ENCODE measurements at places on chromosomes 7 and 10.

DNA sequence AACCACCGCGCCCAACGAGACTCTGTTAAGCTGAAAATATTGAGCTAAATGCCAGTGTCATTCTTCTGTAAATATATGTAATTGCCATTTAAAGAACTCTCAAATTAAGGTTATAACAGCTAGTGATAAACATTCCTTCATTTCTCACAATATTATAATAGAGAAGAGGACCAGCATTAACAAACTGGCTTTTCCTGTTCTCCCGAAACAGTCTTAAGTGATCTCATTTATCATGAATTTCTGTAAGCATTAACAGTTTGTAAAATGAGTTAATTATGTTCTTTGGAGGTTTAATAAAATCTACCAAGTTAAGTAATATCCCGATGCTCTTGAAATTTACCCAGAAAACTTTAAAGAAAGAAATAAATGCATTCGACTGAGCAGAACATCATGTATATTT lies 352.8 kb downstream of the KCNMA1 start:
- no peak for DNase-seq

GRCh38 chr10:102815790-102816549 lies 21.2 kb downstream of the CYP17A1 start:
- peak; percentile 75 for DNase-seq

DNA sequence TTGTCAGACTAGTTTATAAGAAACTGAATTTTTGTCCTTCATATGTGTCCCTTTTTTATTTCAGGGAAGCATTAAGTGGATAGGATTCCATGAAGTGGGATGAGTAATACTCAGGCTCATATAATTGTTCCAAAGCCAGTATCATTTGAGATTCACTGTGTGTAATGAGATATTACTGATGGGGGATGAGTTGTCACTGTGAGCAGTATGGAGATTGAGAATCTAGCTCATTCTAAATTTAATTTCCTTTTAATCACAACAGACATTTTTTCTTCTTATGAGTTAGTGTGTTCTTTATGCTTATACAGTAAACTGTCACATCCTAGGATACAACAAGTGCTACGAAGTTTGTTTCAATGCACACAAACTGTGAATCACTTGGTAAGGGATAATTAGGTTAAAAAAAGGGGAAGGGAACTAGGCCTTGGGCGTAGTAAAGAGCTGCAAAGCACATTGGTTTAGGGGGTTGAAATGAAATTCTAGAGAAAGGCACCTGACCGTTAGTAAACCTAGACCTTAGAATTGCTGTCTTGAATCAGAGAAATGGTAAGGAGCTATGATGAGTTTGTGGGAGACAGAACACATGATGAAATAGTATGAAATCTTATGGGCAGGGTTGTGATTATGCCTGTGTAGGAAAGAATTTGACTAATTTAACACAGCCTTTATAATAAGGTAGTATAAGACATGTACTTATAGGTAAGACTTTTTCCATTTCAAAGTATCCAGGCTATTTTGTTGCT lies 153.4 kb downstream of the MLLT10 start:
- DNase-seq = no peak

- DNase-seq = no peak
Measured at GRCh38 chr7:111727905-111728634, 165.8 kb upstream of the IMMP2L start.

DNA sequence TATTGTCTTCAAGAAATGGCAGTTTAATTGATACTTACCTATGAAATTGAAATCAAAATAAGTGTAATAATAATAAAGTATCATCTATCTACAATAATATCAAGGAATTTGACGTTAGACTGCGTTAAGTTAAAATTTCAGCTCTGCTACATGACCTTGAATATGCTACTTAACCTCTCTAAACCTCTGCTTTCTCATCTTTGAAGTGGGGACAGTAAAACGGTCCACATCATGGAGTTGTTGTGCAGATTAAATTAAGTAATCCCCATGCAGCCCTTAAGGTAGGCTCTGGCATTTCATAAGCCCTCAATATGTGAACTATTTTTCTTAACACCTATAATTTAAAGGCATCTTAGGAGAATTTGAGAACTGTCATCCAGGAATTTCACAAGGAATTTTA lies 252.4 kb upstream of the PHF14 start:
- no peak for DNase-seq

DNA sequence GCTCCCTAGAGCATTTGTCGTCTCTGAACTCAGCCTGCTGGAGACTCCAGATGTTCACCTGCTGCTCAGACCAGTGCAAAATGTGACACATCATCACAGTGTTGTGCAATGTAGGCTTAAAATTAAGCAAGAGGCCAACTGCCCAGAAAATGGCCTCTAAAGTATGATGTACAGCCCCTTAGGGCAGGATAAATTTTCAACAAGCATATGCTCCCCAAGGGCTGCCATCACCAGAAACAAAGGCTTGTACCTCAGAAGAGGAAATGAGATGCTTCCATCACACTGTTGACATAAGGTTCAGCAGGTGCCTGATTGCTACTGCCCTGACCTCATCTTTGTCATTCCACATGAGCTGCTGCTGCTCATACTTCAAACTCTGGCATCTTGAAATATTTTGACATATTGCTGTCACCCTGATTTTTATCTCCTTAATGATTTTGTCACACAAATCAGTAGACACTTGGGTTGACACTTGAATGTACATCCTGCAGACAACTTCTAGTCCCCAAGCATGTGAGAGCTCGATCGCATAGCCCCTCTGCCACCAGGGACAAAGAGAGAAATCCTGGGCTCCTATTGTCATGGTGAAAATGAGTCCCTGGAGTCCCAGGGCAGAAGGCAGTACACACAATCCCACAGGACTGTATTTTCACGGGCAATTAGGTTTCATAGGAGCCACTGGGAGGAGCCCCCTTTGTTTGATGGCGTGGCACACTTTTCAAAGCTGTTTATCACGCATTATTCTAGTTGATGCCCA lies 219.7 kb upstream of the STK17A start:
- peak; percentile 56 for DNase-seq

GRCh38 chr10:71819441-71819861 lies 31.6 kb downstream of the PSAP start:
- DNase-seq = no peak

GRCh38 chr10:75398692-75399460 lies 2.7 kb downstream of the ZNF503 start:
- DNase-seq = no peak

- peak; percentile 38 for DNase-seq
Measured at GRCh38 chr7:111933609-111934008, 272.6 kb downstream of the DOCK4 start.

DNA sequence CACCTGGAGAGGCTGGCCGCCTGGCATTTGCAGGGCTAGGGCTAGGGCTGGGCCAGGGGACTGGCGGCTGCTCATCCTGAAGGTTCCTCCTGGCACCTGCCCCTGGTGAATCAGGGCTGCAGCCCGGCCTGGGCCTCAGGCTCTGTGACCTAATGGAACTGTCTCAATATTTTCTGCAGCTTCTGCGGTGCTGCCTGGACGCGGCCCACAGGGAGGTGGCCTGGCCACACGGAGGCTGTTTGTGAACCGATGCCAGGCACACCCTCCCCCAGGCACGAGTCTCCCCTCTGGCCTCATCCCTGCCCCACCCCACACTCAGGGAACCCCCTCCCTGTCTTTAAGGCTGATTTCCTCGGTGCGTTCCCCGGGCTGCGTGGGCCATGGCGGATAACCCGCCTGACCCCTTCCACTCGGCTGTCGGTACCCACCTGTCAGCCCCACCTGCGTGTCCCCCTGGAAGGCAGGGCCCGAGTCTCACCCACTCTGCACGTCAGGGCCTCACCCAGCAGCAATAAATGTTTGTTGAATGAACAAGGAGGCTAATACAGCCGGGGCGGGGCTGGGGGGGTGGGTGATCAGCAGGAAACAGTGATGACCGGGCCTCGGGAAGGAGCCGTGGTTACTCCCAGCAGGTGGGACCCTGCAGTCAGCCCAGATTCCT lies 54.5 kb upstream of the DNAJB6 start:
- DNase-seq = no peak

DNA sequence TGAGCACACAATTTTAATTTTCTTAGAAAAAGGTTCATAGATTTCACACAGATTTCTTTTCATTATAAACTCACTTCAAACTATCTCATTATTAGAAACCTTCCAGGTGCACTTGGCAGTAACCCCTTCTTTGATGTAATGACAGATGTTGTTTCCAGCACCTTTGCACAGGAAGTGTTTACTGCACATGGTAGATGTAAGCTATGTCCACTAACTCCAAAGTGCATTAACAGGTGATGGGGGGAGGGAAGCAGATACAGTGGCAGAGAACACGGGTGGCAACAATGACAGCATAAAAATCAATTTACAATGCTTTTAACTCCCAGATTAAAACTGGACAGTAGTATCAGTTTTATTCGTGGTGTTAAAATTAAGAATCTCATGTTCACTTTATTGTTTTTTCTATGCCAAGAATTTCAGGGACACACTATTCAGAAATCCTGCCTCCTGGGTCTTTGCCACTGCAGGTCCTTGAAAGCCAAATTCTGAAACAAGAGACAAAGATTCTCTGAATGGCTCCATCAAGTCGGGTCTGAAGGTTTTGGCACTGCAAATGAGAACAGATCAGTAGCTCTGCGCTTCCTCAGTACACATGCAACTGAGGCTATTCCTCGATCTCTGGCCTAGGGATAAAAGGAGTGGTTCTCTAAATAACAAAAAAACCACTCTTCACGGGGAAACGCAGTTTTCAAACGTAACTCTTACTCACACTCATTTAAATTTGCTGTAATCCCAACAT lies 187.7 kb downstream of the JAZF1 start:
- DNase-seq = no peak

GRCh38 chr7:143512488-143513340 lies 35.0 kb downstream of the TAS2R41 start:
- DNase-seq = peak; percentile 18

DNA sequence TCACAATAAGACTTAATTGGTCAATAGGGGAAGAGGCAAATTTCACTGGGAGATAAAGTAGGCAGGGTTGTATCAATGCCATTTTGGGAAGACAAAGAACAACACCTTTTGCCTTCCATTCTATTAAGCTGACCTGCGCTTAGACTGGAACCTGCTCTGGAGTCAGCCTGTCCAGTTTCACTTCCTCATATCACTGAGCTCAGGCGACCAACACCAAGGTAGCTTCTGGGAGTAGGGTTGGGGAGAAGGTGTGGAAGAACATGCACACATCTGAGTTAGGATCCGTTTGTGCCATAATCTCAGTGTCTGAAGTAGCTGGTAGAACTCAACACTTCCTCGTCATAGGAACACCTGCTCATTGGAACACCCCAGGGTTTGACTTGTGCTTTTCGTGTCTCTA lies 527.4 kb upstream of the IGFBP3 start:
- no peak for DNase-seq

DNA sequence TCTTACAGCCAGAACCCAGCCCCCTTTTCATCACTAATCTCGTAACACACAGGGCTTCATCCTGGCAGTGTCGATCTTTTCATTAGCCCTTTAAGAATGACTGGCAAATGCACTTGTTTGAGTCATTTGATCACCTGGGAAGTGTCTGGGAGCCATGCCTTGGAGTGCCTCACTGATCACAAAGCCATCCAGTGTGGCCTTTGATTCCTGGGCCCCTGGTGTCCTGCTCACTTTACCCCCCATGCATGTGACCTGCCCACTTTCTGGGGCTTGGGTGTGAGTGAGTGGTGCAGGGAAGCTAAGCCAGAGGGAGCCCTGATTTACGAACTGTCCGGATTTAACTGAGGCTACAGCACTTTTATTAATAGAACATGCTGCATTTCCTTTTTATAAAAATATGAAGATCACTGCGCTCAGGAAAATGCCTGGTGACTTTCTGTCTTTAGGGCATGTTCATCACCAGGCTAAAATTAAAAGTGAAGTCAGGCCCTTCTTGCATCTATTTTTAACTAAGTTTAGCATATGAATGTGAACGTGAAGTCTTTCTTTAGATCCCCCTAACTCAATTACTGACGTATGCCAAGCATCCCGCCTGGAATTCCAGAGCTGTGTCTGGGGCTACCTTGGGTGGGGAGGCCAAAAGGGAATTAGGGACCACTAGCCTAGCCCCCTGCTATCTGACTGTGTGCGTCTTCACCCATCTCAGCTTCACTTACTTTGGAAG lies 23.6 kb downstream of the RBM20 start:
- no peak for DNase-seq

- DNase-seq = no peak
Measured at GRCh38 chr10:58415757-58416156, 30.5 kb downstream of the TFAM start.

- DNase-seq = no peak
Measured at GRCh38 chr10:29622382-29622922, 12.3 kb downstream of the SVIL start.

DNA sequence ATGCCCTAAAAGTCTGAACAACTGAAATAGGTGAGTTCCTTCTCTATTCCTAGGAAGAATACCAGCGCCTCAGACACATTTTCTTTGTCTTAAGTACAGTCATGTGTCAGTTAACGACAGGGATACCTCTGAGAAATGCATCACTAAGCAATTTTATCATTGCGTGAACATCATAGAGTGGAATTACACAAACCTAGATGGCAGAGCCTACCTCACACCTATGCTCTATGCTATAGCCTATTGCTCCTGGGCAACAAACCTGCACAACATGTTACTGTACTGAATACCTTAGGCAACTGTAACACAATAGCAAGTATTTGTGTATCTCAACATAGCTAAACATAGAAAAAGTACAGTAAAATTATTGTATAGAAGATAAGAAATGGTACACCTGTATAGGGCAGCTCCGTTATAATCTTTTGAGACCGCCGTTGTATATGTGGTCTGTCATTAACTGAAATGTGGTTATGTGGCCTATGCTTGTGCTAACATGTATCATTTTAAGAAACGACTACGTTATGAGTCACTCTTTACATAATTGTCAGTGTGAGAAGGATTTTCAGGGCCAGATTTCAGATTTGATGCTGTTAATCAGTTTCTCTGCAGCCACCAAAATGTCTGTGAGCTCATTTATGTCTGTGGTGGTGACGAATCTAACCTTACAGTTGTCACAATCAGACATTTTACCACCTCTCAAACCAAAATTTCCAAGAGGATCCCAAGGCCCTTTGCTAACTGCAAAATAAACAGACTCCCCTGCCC lies 66.1 kb upstream of the STK17A start:
- peak; percentile 12 for DNase-seq

GRCh38 chr10:6382081-6382480 lies 179.3 kb downstream of the PFKFB3 start:
- DNase-seq = no peak

DNA sequence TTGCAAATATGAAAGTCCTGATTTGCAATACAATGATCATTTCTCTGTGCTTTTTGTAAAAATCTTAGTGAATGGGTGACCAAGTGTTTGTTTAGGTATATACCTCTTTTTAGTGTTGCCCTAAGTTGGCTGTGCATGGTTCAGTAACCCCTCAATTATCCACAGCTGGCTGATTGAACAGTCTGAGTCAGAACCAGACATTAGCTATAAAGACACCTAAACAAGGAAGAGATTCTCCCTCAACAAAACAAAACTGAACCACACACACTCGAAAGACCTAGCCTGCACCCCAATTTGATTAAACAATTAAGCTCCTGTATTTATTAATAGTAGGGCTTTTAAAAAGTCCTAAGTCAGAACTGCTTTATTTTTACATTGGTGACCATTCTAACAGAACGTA lies 2.8 kb downstream of the RSBN1L start:
- DNase-seq = no peak

Data from EL (cell line).